Left lung (tissue), 14 donors: ENCODE measurements at places on chromosomes 13 and 19. TPM values are rescaled to one million over a fixed set of nuclear protein-coding genes. Genes with fewer than 3 reads are reported as not detected.

GRCh38 chr13:55887561-55887960, 1253.2 kb upstream of the PRR20A start:
- DNase-seq = no peak
- no peaks in the 10 kb centered on the region for H3K36me3 ChIP-seq
- no peaks in the 10 kb centered on the region for H3K27me3 ChIP-seq
- H3K27ac ChIP-seq = no peak overlapping the region
- H3K4me1 ChIP-seq = no peaks in the 10 kb centered on the region
- no peak overlapping the region for H3K4me3 ChIP-seq

DNA sequence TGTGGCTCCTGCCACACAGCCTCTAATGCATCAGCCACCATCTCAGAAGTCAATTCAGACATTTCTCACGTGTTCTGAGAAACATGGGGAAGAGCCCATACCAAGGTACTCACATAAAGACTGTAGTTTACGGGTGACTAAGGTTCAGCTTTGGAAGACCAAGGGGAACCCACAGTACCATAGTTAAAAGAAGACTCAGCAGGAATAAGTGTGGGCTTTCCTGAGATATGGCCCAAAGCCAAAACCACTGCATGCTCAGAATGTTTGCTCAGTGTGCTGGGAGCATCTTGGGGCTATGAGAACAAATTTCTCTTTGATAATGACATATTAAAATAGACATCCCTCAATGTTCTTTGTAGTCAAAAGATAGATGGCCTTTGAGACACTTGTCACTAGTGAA, 283.8 kb downstream of the DCT start:
- H3K4me1 ChIP-seq = peaks cover 3% of the 10 kb centered on the region
- no peaks in the 10 kb centered on the region for H3K27me3 ChIP-seq
- no peak overlapping the region for H3K27ac ChIP-seq
- no peak for DNase-seq
- H3K4me3 ChIP-seq = no peak overlapping the region

- no peaks in the 10 kb centered on the region for H3K27me3 ChIP-seq
Observed at GRCh38 chr19:2045501-2046045, 5.5 kb downstream of the MKNK2 start.

GRCh38 chr13:72745260-72745659, 17.5 kb downstream of the BORA start:
- no peak overlapping the region for H3K27ac ChIP-seq
- no peaks in the 10 kb centered on the region for H3K27me3 ChIP-seq
- H3K36me3 ChIP-seq = no peaks in the 10 kb centered on the region

DNA sequence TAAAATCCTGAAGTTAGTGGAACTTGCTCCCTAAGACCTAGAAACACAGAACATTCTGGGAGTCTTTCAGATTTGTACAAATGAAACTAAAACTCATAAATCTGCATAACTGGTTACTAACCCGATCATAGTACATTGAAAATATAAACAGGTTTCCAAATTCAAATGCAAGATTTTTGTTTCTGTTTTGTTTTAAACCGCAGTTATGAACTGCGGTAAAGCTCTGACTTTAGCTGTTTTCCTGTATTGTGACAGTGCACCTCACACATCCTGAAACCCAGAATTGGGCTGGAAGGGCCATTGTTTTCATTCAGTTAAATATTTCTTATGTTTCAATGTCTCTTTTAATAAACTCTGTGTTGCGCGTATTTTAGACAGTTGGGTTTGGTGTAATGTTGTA, 204.7 kb downstream of the SHISA2 start:
- peaks cover 22% of the 10 kb centered on the region for H3K4me1 ChIP-seq
- H3K27me3 ChIP-seq = peaks cover 2% of the 10 kb centered on the region
- H3K27ac ChIP-seq = no peak overlapping the region
- no peak for DNase-seq
- H3K36me3 ChIP-seq = no peaks in the 10 kb centered on the region
- H3K4me3 ChIP-seq = no peak overlapping the region

DNA sequence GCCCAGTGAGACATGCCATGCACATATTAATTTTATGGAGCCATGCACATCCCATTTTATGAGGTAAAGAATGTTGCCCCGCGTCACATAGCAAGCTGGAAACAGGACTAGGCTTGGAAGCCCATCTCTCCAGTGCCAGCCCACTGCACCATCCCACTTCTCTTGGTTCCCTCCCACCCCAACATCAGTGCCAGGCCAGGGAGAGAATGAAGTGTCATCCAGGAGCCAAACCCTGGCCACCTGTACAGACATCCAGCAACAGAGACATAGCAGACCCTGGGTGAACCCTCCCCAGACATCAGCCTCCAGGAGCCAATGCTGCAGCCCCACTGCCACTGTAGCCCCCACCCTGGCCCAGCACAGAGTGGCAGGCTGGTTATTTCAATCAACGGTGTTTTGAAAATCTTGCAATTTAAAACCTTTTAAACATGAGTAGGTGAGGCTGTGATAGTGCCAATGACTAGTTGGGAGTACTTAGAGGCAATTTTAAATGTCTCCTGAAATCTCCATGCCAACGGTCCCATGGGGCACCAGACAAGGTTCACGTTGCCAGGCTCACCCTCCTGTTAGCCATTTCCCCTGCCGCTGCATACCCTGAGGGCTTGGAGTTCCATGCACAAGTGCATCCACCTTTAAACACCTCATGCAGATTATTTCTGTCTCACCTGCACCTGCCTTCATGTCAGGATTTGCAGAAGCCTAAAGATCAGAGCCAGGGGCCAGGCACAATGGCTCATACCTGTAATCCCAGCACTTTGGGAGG, 34.7 kb downstream of the VSTM2B start:
- no peak overlapping the region for H3K4me3 ChIP-seq
- no peak for DNase-seq
- H3K4me1 ChIP-seq = no peaks in the 10 kb centered on the region
- H3K27me3 ChIP-seq = no peaks in the 10 kb centered on the region

DNA sequence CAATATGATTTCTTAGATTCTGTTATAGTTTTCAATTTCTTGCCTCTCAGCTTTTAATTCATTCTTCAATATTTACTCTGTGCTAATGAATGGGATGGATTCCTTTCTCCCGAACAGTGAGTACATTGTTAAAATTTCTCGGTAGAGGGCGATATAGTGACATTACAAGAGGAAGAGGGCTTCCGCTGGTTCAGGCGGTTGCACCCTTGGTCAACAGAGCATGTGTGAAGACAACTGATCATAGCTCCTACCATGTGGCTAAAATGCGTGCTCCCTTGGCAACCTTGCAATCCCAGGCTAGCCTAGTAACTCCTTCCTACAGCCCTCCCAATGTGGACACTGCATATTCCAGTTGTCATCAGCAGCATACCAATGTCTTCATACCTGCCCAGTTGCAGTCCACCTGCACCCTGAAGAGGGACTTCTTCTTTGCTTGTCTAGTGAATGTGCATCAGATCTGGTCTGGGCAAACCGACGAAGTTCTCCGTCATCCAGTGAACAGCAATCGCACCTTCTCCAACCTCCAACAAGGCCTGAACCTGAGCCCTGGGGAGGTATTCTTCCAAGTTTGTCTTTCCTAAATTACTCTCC, 653.0 kb upstream of the GPC6 start:
- DNase-seq = no peak
- H3K36me3 ChIP-seq = no peaks in the 10 kb centered on the region
- no peaks in the 10 kb centered on the region for H3K4me1 ChIP-seq

DNA sequence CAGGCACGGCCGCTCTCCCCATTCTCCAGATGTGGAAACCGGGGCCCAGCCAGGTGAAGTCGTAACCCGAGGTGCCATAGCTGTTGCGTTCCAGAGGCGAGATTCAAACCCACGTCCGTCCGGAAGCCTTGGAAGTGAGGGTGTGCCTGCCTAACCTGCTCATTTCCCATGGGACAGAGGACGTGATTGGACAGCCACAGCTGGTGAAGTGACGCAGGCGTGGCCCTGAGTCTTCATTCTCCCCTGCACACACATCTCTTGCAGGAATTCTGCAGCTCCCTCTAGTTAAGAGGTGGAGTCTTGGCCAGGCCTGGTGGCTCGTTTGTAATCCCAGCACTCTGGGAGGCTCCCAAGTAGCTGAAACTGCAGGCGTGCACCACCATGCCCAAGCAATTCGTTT, 16.8 kb downstream of the MEIS3 start:
- H3K36me3 ChIP-seq = no peaks in the 10 kb centered on the region
- no peak overlapping the region for H3K4me3 ChIP-seq
- DNase-seq = no peak
- no peak overlapping the region for H3K27ac ChIP-seq
- H3K4me1 ChIP-seq = no peaks in the 10 kb centered on the region

GRCh38 chr13:35157143-35157755, 215.2 kb downstream of the NBEA start:
- DNase-seq = peak; percentile 48
- H3K4me1 ChIP-seq = no peaks in the 10 kb centered on the region
- H3K4me3 ChIP-seq = no peak overlapping the region
- H3K27ac ChIP-seq = no peak overlapping the region
- H3K27me3 ChIP-seq = no peaks in the 10 kb centered on the region
- H3K36me3 ChIP-seq = no peaks in the 10 kb centered on the region

ADGRE3 gene
- 0.50 TPM for total RNA-seq

UNC13A gene
- 0.15 TPM for total RNA-seq

SIGLEC7 gene
- total RNA-seq = 10.4 TPM

LHB gene
- total RNA-seq = not detected
